SJCRH30 (cell line): ENCODE measurements at places on chromosomes 11 and 22. TPM values are rescaled to one million over a fixed set of nuclear protein-coding genes. Genes with fewer than 3 reads are reported as not detected.

THAP12 gene
- total RNA-seq: 76.4 and 88.2 TPM in 2 replicates

- peak within 1 kb of the TSS; percentile 93 for H3K27ac ChIP-seq
- H3K36me3 ChIP-seq: peaks cover 39% of the 10 kb centered on the region
- peak within 1 kb of the TSS; percentile 91 for H3K4me3 ChIP-seq
- no peak for DNase-seq
These were observed at the start of gene PCF11 for GRCh38 chr11:83156996-83157593. Gene PCF11, plus strand, starts transcription at chr11:83157131. Its CDS starts 309 bp downstream, at chr11:83157440.

GAL gene
- total RNA-seq: not detected in 2 replicates

APOL4 gene
- 0.10 TPM in 1 of 2 replicates, not detected in the other for total RNA-seq

DNA sequence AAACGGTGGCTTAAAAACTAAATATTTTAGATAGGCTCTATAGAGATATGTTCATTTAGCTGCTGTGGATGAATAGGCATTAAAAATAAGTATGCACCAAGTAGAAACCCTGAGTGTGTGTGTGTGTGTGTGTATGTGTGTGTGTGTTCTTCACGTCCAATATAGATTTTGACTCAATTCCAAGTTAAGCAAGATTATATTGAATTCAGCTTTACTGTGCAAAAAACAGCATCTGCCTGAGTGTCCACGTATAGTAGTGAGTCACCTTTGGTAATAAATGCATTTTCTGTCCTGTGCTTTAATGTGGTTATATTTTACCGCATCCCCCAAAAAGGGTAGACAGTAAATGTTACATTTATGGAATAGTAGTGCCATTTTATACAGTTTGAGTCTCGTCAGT, 71.2 kb downstream of the PDHX start:
- DNase-seq: no peak
- H3K36me3 ChIP-seq: peaks cover 20% of the 10 kb centered on the region
- H3K4me3 ChIP-seq: no peak overlapping the region
- H3K4me1 ChIP-seq: peaks cover 8% of the 10 kb centered on the region

DNA sequence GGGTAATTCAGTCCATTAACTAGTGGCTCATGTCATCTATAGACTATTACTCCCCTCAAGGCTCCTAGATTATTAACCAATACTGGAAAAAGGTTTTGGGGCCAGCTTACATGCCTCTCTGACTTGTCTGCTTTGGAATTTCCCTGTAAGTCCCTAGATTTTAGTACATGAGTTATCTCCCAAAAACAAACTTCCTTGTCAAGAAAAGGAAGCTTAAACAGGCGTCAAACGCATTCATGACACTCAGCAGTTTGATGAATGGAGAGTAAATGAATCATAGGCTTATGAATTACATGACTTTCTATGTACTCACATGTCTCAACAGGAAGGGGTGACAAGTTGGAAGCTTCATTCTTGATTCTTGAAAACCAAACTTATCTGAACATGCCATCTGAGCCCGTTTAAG, 70.8 kb downstream of the BLID start:
- H3K27ac ChIP-seq: no peak overlapping the region
- DNase-seq: no peak
- H3K36me3 ChIP-seq: no peaks in the 10 kb centered on the region

DNA sequence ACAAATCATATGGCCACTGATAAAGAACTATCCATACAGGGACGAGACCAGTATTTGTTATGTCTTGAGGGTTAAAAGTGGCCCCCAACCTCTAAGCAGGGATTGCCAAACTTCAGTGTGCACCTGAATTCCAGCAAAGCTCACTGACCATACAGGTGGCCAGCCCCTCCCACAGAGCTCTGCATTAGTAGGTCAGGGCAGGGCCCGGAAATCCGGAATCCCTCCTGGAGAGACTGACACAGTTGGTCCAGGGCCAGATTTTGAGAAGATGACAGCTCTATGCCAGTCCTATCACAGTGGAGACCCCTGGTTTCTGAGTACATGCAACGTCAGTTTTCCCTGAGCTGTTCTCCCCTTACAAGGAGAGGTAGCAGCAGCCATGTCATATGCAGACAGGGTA, 20.8 kb downstream of the VPS37C start:
- H3K4me3 ChIP-seq: no peak overlapping the region
- H3K4me1 ChIP-seq: peaks cover 4% of the 10 kb centered on the region; the same call in 1 of the 2 replicates
- no peak for DNase-seq
- H3K27ac ChIP-seq: no peak overlapping the region
- no peaks in the 10 kb centered on the region for H3K27me3 ChIP-seq
- H3K36me3 ChIP-seq: no peaks in the 10 kb centered on the region

DNA sequence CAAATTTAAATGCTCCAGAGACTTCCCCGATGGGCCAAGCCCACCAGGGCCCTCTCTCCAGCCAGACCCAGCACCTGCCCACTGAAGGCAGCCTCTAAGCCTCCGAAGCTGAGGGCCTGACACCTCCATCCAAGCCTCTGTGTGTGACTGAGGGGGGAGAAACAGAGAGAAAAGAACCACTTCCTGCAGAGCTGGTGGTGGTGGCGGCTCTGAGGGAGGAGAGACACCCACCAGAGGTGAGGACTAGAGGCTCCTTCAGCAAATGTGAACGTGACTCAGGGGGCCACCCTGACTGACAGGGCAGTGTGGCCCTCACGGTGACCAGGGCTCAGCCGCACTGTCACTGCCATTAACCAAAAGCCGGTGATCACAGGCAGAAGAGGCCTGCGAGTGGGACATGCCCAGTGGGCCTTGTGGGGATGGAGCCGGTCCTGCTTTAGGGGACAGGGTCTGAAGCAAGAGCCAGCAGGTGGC, 31.0 kb upstream of the CD5 start:
- H3K4me3 ChIP-seq: no peak overlapping the region
- H3K36me3 ChIP-seq: no peaks in the 10 kb centered on the region
- H3K27me3 ChIP-seq: no peaks in the 10 kb centered on the region
- no peaks in the 10 kb centered on the region for H3K4me1 ChIP-seq
- DNase-seq: no peak

PKP3 gene
- 0.18 TPM in 1 of 2 replicates, not detected in the other for total RNA-seq

- H3K4me3 ChIP-seq: no peak overlapping the region
- H3K27ac ChIP-seq: no peak overlapping the region
- H3K4me1 ChIP-seq: peaks cover 7% of the 10 kb centered on the region; the same call in 1 of the 2 replicates
These were observed 2.6 kb downstream of the LAMTOR1 start for GRCh38 chr11:72100462-72100861.

DNA sequence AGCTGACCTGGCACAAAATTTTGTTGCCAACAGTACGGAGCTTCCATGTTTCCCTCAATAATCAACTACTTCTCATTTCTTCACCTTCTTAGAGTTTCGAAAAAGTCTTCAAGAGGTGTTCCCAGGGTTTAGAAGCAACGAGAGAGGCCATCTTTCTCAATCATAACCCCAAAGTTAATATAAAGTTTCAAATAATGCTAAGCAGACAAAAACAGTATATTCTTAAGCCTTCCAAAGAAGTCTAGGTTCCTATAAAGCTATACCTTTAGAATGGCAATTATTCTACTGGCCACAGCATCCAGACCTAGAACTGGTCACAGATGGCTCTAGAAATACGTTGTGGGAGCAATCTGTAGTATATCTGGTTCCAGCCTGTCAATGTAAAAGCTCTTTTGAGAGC, 16.9 kb downstream of the DDX6 start:
- DNase-seq: no peak
- H3K4me1 ChIP-seq: no peaks in the 10 kb centered on the region
- H3K4me3 ChIP-seq: no peak overlapping the region
- no peak overlapping the region for H3K27ac ChIP-seq

GRCh38 chr22:24580276-24580675, 12.6 kb downstream of the LRRC75B start:
- H3K4me1 ChIP-seq: peaks cover 15% of the 10 kb centered on the region
- DNase-seq: no peak
- peaks cover 13% of the 10 kb centered on the region; the same call in 1 of the 2 replicates for H3K36me3 ChIP-seq
- no peak overlapping the region for H3K4me3 ChIP-seq
- H3K27ac ChIP-seq: no peak overlapping the region
- H3K27me3 ChIP-seq: no peaks in the 10 kb centered on the region
